Bronchus fibroblast of lung (primary cell): ENCODE measurements at places on chromosomes 1 and 21. TPM values are rescaled to one million over a fixed set of nuclear protein-coding genes. Genes with fewer than 3 reads are reported as not detected.

The DCST1 gene
- total RNA-seq = not detected in 2 replicates

The RGS13 gene
- not detected in 2 replicates for total RNA-seq

The NBPF6 gene
- not detected in 2 replicates for total RNA-seq

The PALMD gene
- total RNA-seq = not detected in 2 replicates

The HHAT gene
- total RNA-seq = 1.3 and 1.5 TPM in 2 replicates
